ENCODE measurements at places on chromosomes 16 and 17.

GRCh38 chr17:38898812-38899348 is 26.5 kb upstream of the LASP1NB start:
- DNase-seq: no peak

DNA sequence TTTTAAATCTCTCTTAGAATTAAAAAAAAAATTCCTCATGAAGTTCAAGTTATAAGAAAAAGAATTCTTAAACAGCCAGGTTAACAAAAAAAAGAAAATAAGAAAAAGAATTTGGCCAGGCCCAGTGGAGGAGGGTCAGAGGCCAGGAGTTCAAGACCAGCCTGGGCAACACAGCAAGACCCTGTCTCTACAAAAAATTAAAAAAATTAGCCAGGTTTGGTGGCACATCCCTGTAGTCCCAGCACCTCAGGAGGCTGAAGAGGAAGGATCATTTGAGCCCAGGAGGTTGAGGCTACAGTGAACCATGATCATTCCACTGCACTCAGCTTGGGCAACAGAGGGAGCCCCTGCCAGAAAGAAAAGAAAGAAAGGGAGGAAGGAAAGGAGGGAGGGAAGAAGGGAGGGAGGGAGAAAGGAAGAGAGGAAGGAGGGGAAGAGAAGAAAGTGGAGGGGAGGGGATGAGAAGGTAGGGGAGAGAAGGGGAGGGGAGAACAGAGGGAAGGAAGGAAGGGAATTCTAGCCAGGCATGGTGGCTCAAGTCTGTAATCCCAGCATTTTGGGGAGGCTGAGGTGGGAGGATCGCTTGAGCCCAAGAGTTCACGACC is 30.9 kb downstream of the COG1 start:
- DNase-seq: no peak

GRCh38 chr17:65959630-65960029 is 232.3 kb downstream of the CEP112 start:
- no peak for DNase-seq

GRCh38 chr17:78957128-78957527 is 22.6 kb downstream of the LGALS3BP start:
- no peak for DNase-seq

DNA sequence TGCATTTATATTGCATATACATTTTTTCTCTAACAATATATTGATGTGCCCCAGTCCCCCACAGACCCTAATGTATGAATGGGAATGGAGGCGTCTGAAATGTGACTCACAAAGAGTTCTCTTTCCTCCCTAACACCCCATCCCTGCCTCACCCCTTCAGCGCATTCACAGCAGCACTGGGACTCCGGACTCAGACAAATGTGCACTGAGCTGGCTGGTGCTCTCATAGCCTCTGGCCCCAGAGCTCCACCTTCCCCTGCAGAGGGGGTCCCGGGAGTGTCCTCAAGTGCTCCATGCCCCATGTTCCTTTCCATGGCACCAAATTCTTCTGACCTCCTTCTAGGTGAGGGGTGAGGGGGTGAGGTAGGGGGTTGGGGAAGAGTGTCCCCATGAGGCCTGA is 20.6 kb downstream of the NPTX1 start:
- DNase-seq: no peak

- DNase-seq: no peak
Observed at GRCh38 chr17:36657763-36658490, 56.5 kb downstream of the MRM1 start.

DNA sequence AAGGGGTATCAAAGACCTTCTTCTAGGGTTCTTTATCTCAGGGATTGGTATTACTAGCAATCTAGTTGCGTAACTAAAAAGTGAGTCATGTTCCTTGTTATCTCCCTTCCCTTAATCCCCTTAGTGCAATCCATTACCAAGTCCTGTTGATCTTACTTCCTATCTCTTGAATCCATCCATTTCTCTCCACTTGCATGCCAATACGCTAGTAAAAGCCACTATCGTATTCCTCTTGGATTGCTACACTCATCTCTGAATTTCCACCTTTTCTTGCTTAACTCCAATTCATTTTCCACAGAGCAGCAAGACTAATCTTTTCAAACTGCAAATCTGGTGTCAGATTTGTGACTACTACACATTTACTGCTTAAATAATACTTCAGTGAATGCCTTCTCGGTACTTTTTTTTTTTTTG is 1.8 kb upstream of the ADAT1 start:
- no peak for DNase-seq

DNA sequence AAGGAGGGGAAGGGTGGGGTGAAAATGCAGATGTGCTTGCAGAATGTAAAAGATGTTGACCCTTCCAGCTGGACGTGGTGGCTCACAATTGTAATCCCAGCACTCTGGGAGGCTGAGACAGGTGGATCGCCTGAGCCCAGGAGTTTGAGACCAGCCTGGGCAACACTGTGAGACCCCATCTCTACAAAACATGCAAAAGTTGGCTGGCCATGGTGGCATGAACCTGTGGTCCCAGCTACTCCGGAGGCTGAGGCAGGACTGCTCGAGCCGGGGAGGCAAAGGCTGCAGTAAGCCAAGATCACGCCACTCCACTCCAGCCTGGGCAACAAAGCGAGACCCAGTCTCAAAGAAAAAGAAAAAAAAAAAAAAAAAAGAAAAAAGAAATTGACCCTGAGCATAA is 17.8 kb downstream of the ATP1B2 start:
- no peak for DNase-seq

DNA sequence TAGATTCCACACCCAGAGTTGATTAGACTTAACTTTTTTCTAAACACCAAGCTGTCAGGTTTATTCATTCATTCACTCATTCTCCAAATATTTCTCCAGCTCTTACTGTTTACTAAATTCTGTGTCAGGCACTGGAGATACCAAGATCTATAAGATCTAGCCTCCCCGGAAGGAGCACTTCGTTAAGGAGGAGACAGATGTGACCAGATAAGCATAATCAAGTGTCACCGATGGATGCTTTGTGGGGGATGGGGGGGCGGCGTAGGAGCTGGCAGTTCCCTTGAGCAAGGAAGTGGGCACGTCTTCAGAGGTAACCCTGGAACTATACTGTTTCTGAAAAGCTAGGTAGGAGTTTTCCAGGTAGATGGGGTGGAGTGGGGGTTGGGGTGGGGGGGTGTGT is 3.8 kb upstream of the RPL26 start:
- no peak for DNase-seq

DNA sequence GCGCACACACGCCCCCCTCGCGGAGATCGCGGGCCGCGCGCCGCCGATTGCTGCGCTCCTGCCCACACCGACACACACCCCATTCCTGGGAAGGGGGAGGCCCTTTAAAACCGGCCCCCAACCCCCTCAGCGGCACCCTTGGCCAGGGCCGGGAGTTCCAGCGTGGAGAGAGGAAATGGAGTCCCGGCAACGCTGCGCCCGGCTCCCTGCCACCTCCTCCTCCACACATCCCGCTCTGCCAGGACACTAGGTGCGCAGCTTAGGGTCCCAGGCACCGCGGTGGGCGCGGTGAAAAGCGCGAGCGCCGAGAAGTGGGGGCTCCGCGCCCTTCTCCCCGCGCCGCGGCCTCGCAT is 397 bp downstream of the CDC42EP4 start:
- DNase-seq: no peak

DNA sequence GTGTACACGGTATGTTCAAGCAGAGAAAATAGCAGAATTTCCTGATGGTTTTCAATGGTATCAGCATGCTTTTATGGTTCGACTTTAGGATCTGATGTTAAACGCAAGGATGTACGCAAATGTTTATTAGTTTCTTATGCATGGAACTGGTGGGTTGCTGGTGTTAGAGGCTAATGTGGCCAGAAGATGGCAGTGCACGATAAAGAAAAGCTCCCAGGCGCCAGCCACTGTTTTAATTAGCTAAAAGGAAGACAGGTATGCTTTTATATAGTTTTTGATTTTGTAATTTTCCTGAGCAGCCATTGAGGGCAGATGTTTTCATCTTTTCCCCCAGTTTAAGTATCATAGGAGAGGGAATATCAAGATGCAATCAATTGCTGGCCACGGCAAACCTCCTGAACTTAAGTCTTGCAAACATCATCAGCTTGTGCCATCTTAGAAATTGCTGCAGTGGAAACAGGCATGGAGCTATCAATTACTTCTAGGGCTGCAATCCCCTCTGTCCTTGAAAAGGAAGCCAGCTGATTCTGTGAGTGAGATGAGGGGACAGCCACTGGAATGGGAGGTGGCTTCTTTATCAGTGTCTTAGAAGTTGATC is 648.5 kb upstream of the RBFOX1 start:
- DNase-seq: no peak

DNA sequence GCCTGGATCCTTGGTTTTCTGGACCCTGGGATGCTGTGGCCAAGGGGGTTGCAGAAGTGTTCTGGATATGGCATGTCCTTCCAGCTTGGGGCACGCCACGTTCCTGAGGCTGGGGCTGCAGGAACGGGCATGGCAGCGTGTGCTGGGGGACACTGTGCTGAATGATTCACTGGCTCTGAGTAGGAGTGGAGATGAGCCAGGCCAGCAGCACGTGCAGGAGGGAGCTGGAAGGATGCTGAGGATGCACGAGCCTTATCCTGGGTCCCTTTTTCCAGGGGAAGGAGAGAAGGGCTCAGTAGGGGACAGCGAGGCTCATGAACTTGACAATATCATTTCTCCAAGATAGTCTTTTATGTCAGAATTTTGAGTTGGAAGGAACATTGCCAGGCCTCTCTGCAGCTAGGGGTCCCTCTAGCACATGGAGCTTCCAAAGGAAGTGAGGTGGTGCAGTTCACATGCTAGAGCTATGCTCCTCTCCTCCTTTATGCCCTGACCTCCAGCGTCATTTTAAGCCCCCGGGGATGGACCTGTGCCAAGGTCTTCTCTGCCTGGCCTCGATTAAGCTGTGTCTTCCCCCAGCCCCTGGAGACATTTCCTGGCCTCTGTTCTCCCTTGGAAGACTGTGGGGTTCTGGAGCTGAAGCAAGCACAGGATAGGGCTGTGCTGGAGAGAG is 125.9 kb downstream of the OR1D5 start:
- DNase-seq: no peak

- DNase-seq: no peak
Observed at GRCh38 chr17:17440010-17440843, 36.6 kb upstream of the MED9 start.

DNA sequence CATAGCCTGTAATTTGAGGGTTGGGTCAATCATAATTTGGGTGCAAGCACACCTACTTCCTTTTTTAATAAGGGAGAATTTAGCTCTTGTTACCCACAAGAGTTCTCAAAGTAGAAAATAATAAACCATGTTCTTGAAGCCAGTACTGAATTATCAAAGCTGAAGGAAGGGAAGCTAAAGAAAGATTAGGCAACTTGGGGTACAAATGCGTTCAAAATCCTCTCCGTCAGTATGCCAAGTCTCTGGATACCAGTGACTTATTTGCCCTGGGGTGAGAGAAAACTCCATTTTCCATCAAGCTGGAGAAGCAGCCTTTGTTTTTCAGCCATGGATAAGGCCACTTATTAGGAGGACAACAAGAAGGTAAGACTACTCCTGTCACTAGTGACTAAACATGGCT is 23.5 kb upstream of the DHRS13 start:
- no peak for DNase-seq

GRCh38 chr17:5200360-5200759 is 8.7 kb upstream of the ZNF594 start:
- DNase-seq: no peak

- no peak for DNase-seq
Observed at GRCh38 chr16:81790277-81790676, 11.2 kb downstream of the PLCG2 start.

- no peak for DNase-seq
Observed at GRCh38 chr16:88773812-88774291, 11.2 kb downstream of the PIEZO1 start.

- no peak for DNase-seq
Observed at GRCh38 chr16:83933885-83934683, 19.0 kb upstream of the OSGIN1 start.

- no peak for DNase-seq
Observed at GRCh38 chr16:88658714-88659113, 4.2 kb downstream of the MVD start.

GRCh38 chr16:30903002-30903401 is 6.6 kb downstream of the CTF1 start:
- no peak for DNase-seq

GRCh38 chr17:38611070-38611786 is 5.5 kb upstream of the SRCIN1 start:
- no peak for DNase-seq

DNA sequence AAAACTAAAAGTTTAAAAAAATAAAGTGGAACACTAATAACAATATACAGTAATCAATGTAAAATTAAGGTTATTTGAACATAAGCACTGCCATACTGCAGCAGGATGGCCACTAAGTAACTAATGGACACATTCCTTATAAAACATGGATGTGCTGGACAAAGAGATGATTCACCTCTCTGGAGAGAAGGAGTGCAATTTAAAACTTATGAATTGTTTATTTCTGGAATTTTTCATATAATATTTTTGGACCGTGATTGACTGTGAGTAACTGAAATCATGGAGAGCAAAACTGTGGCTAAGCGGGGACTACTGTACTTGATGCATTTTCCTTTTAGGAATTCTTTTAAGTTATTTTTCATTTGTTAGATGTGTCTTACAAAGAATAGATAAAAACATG is 21.8 kb downstream of the CBFB start:
- DNase-seq: no peak

- DNase-seq: peak; percentile 14
Observed at GRCh38 chr16:66159987-66160386, 206.5 kb upstream of the CDH5 start.

DNA sequence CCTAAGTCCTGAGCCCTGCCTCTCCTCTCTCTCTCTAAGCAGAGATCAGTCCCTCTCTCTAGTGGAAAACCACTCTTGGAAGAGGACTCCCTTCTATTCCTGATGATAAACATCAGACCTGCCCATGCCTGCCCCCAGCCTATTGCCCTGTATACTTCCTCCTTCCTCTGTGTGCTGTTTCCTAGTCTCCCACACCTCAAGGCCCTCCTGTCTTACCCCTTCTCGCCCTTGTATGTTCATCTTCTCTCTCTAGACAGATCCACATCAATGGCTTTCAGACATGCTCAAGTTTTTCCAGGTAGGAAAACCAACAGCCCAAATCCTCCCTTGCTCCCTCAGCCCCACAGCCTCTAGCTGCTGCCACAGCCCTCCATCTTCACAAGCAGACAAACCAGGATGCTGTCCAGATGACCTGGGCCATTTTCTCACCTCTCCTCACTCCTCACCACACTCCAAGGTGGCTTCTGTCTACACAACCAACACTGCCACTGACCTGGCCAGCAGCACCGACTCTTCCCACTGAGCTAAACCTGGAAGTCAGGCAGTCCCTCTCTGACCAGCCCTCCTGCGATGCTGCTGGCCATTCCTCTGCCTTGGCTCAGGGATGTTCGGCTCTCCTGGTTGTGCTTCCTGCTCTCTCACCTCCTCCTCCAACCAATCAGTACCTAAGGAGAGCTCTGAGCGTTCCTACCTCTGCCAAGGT is 36.3 kb downstream of the MARF1 start:
- no peak for DNase-seq
